Activated CD4-positive, CD25-positive, alpha-beta regulatory T cell treated with anti-CD3 and anti-CD28 coated beads, Interleukin-2, amount 50 U/mL, for 72 hours (primary cell): ENCODE measurements at places on chromosomes 3 and 15.

GRCh38 chr3:183710231-183710630 lies 12.6 kb downstream of the YEATS2 start:
- no peak for DNase-seq

DNA sequence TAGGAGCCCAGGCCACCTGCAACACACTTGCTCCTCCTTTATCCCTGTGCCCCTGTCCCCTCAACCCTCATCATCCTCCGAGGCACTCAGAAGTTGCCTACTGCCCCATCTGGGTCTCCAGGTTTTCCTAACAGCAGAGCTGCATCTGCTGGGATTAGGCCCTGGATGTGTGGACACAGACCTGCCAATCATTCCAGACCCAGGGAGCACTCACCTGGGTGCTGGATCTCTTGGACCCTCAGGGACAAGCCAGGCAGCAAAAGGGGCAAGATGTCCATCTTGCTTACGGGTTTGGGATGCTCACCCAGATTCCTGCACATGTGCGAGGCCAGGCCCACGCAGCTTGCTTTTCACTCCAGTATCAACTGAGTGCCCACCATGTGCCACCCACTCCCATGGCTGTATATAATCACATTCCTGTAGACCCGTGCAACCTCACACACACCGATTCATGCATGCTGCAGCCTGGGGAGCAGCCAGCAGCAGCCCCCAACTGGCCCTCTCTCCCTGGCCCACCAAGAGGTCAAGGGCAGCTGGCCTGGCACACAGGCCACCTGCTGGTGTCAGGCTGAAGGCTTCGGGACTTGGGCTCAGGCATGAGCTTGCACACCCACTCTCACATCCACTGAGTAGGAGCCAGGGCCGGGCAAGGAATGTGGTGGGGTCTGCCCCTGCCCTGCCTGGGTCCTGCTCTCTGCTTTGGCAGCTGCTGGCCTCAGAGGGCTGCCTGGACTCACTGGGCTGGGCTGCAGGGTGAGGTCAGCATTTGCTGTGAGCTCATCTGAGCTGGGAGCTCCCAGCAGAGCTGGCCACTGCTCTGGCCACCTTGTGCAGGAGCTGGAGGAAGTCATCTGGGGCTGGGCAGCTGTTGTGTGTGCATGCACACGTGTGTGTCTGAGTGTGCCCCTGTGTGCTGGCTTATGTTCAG lies 14.9 kb downstream of the PRKCD start:
- DNase-seq: no peak

DNA sequence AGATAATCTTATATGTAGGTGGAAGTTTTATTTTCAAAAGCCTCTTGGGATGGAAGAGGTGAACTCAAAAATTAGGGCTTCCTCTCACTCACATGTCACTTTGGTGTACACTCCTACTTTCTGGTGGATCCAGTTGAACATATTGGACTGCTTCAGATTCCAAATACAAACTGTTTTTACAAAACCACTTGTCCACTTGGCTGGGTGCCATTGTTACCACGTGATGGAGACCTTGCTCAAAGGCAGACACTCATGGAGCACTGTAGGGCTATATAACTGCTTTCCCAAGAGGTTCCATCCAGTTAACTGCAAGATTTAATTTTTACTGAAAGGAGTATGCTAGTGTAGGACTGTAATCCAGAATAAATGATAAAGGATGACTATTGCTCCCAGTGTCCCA lies 307.0 kb downstream of the EPHA6 start:
- DNase-seq: no peak

GRCh38 chr15:31208817-31209216 lies 107.3 kb upstream of the TRPM1 start:
- no peak for DNase-seq

- DNase-seq: no peak
Measured at GRCh38 chr15:59819092-59819491, 130.0 kb upstream of the BNIP2 start.
